ENCODE measurements at places on chromosomes 16 and 17.

DNA sequence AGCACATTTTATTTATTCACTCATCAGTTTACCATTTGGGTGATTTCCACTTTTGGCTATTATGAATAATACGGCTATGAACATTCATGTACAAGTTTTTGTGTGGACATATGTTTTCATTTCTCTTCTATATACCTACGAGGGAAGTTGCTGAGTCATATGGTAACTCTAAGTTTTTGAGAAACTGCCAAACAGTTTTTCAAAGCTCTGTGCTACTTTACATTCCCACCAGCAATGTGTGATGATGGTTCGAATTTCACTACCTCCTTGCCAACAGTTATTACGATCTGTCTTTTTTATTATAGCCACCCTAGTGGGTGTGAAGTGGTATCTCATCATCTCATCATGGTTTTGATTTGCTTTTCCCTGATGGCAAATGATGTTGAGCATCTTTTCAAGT lies 63.7 kb upstream of the MRTFB start:
- no peak for DNase-seq

DNA sequence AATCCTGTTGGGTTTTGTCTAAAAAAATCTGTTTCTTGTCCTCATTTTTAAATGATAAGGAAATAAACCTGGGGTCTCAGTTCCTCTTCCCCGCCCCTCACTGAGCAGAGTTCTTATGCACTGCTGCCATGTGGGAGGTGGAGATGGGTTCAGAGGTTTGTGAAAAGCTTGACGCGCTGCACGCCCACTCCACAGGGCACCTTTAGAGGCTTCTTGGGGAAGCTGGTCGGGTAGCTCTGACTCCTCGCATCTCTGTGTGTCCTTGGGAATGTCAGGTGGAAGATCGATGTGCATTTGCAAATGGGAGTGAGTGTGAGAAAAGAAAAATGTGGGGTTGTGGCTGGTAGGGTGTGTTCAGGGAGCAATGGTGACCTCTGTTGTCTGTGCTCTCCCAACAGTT lies 4.7 kb upstream of the ZNHIT3 start:
- no peak for DNase-seq

GRCh38 chr16:17307504-17307903 lies 163.3 kb downstream of the XYLT1 start:
- DNase-seq: no peak

DNA sequence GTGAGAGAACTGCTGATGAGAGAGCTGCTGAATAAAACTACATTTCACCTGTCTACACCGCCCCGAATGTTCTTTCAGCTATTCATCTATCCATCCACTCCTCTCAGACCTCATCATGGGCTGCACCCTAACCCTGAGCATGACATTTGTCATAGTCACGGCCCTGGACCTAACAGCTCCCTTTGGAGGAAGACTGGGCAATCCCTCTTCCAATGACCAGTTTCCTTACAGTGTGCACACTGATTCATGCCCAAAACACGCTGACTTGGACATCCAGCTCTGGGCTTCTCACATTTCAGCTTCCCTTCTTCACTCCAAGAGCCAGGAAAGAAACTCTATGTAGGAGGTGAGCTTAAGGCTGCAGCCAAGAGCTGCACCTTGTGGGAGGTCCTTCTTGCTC lies 41.8 kb upstream of the ARL4D start:
- no peak for DNase-seq

DNA sequence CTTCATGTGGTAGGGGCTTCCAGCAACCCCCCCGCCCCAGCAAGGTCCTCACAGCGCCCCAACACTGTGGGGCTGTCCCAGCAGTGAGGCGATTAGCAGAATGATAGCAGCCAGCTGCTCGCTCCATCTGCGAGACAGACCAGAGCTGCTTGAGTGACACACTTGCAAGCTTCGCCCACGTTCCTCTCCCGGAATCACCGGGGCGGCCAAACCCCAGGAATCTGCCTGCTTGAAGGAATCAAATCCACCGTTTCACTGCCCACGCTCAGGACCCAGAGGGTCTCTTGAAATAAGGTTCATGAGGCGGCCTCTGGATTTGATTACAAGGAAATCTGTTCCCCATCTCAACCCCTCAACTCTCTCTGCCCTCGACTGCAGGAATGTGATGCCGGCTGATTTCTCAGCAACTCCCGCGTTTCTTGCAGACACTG lies 356.0 kb downstream of the C16orf95 start:
- no peak for DNase-seq

DNA sequence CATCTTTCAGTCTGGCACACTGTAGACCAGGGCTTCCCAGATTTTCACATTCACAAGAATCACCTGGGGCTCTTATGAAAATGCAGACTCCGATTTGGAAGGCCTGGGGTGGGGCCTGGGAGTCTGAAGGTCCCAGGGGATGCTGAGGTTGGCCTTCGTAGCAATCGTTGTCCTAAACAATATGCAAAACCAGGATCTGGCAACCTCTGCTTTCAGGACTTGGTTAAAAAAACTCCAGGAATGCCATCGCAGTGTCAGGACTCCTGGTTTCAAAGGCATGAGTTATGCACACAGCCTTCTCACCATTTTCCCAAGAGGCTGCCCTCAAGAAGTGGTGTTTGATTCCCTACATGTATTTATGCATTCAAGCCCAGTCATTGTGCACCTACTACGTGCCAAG lies 6.7 kb downstream of the CLEC19A start:
- no peak for DNase-seq

GRCh38 chr17:64496348-64496785 lies 487 bp downstream of the POLG2 start:
- DNase-seq: no peak

DNA sequence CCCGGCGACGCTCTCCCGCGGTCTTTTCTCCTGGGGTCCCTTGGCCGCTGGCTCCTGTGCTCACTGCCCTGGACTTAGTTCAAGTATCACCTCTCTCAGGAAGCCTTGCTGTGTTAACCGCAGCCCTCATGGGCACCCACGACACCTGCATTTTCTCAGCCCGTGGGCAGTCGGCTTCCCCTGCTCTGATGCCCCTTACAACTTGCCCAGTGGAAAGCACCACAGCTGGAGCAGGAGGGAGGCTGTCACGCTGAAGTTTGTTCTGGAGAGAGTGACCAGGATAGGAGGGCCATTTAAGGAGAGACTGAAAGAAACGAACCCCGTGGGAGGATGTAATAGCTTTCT lies 395 bp downstream of the STXBP4 start:
- no peak for DNase-seq

GRCh38 chr16:346587-346986 lies 5.9 kb downstream of the AXIN1 start:
- no peak for DNase-seq

DNA sequence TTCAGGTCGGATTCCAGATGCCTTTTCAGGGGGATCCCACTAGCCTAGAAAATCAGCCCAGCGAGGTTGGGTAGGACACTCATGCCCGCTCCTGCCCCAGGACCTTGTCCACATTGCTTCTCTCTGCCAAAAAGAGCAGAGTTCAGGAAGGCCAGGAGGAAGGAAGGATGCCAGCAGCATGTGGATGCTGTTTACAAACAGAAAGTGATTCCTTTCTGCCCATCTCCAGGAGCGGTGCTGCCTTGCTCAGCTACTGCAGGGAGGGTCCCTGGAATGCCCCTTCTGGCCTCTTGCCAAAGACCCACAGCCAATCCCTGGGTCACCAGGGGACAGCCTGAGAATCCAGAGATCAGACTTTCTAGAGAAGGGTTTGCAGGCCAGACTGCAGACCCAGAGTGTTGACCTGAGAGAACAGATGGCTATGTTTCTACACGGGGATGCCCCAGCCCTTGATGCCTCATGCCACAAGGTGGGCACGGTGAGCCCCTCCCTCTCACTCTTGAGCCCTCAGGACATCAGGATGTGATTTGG lies 32.3 kb upstream of the EMP2 start:
- no peak for DNase-seq

GRCh38 chr17:81419319-81419885 lies 24.1 kb downstream of the BAHCC1 start:
- DNase-seq: no peak

DNA sequence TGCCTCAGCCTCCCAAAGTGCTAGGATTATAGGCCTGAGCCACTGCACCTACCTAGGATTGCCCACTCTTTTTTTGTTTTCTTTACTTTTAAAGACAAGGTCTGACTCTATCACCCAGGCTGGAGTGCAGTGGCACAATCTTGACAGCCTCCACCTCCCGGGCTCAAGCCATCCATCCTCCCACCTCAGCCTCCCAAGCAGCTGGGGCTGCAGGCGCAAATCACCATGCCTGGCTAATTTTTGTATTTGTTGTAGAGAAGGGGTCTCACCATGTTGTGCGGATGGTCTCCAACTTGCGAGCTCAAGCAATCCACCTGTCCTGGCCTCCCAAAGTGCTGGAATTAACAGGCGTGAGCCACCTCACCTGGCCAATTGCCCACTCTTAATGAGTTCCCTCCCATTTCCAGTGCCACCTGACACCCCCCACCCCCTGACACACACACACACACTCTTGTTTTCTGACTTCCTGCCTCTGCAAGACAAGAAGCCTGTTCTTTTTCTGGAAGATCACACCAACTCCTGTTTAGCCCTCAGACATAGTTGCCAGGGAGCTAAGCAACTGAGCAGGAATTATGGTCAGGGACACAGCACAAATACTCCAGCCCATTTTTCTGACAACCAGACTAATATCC lies 2.6 kb downstream of the OVCA2 start:
- DNase-seq: no peak

DNA sequence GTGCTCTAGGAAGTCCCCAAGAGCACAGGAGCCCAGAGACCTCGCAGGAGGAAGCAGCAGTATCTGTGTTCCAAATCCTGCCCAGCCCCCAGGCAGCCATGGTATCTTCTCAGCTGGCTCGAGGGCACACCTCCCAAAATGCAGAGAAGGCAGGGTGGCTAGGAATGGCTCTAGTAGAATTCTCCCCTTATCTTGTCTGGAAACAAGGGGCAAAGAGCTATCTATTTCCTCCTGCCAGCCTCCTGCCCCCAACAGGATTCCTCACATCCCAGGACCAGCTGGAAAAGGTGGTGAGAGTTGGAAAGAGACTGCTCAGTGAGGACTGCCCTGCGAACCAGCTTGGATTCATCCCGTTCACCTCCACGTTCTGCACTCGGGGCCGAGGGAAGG lies 8.6 kb upstream of the TSPOAP1 start:
- no peak for DNase-seq

- no peak for DNase-seq
Observed at GRCh38 chr16:79638386-79638785, 37.8 kb upstream of the MAF start.

DNA sequence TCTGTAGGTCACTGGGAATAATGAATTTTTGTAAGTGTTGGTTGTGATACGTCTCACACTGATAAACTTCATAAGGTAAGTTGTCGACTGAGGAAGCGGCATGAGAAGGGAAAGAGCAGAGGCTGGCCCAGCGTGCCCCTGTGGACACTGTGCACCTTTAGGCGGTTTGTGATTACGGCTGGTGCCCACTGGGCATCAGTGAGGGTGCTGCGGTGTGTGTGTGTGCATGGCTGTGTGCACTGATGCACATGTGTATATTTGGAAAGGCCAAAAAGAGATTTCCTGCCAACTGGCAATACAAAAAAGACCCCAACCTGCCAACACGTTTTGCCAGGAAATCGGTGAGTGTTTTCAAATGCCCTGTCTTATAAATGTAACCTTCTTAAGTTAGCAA lies 11.9 kb downstream of the IRF8 start:
- no peak for DNase-seq

DNA sequence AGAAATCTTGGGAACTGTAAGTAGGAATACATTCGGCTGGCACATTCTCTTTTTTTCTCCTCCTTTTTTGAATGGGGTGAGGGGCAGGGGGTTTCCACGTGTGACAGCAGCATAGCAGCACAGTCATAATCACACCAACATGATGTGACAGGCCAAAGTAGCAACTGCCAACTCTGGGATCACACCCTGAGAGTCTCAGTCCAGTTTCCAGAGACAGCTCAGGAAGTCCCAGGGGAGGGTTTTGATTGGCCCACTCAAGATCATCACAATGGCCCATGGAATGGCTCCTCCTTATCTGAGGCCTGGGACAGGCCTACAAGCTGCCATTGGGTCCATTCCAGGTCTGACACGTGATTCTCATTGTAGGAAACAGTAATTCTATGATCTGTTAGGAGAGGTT lies 207.1 kb upstream of the ASIC2 start:
- DNase-seq: no peak

GRCh38 chr16:85124636-85125346 lies 12.5 kb upstream of the CIBAR2 start:
- no peak for DNase-seq

DNA sequence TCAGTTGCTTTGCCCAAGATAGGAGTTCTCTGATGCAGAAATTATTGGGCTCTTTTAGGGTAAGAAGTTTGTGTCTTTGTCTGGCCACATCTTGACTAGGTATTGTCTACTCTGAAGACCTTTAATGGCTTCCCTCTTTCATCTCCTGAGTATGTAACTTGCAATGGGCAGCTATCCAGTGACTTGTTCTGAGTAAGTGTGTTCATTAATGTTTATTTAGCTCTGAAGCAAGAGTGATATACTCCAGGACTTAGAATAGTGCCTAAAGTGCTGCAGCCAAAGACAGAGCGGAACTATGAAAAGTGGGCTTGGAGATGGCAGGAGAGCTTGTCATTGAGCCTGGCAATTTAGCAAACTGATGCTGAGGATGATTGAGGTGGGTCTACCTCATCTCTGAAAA lies 8.8 kb upstream of the TANGO6 start:
- no peak for DNase-seq
